Cerebellum (tissue), 4 donors: ENCODE measurements at places on chromosomes 12 and 14.
A peak's percentile ranks its signal among the peaks of the same experiment; 100 is the strongest.

DNA sequence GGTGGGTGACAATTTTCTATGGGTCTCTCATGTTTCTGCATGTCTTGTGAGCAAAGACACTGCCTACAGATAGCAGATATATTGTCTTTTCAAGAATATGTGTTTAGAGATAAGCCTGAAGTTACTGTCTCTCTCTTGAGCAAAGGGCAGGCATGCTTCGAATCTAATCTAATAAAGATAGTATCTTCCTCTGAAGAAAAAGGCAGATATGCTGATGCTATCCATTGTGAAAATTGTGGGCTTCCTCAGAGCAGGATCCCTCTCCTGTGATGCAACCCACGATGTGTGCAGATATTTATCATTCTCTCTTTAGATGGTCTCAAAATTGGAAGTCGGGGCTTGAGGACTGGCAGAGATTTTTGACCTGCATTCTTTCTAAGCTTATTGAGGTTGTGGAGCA is 187.0 kb downstream of the DACT1 start:
- no peak for DNase-seq

DNA sequence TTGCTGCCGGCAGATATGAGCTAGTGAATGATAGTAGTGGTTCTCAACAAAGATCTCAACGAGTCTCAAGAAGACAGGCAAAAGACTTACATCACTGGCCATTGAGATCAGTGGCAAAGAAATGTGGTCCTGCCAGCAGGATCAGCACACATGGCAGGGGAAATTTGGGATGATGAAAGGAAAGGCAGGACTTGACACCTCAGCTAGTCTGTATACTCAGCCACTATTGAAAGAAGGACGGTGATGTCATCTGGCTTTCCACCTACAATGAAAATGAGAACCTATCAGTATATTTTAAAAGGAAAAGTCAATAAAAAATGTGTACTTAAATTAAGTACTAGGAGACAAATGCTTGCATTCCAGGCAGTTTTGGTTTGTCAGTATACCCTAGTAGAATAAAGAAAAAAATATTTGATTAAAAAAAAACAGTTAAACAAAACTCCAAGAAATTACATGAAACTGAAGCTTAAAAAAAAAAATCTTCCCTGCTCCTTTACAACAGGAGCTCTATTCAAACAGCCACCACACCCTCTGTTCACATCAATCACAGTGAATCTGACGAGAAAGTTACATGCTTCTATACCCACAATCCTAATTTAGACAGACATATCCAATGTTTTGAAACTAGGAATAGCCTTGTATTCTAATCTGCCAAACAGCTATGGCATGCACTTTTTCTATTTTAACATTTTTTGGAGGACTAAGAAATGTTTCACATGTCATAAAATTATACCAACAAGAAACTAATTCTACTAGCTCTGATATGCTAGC is 34.9 kb downstream of the RAD9B start:
- DNase-seq, result no peak

GRCh38 chr12:116015525-116015924 is 262.0 kb downstream of the MED13L start:
- DNase-seq, result peak; percentile 55

DNA sequence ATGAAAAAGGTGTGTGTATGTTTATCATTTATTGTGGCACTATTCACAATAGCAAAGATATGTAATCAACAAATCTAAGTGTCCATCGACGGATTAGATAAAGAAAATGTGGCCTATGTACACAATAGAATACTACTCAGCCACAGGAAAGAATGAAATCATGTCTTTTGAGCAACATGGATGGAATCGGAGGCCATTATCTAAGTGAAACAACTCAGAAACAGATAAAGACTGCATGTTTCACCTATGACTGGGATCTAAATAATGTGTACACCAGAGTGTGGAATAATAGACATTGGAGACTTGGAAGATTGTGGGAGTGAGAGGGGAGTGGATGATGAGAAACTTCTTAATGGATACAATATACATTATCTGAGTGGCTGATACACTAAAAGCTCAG is 44.0 kb downstream of the CCER1 start:
- no peak for DNase-seq

- no peak for DNase-seq
Measured at GRCh38 chr14:76432827-76433752, 57.2 kb downstream of the ESRRB start.

DNA sequence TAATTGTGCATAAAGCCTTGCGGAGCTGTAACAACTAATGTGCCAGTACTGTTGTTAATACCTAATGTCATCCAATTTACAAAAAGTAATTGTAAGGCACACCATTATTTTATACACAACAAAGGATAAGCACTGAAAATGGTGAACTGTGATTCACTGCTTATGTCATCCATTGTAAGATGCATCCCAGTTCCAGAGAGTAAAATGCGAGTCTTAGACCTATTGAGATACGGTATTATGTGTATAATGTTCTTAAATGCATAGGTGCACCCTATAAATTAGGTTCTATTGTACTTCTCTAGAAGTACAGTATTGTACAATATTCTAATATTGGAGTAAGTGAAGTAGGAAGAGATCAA is 406 bp downstream of the PARP2 start:
- DNase-seq, result no peak

DNA sequence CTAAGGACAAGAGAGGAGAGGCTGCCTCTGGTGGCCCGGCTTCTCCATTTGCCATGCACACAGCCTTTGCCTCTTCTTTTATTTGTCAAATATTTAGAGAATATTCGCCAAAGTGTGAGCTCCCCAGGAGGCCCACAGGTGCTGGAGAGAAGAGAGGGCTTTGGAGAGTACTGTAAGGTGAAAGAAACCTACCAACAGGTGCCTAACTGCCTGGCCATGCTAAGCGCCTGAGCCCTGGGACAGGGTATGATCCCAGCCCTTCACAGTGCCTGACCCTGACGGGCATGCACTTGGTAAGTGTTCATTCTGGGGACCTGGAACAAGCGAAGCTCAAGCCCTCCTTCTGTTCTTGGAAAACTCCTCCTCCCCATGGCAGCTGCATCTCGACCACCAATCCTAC is 106.1 kb downstream of the DPF3 start:
- DNase-seq, result no peak

- no peak for DNase-seq
Measured at GRCh38 chr14:65115615-65116014, 13.3 kb upstream of the MAX start.

- DNase-seq, result no peak
Measured at GRCh38 chr12:93134893-93135285, 205.8 kb upstream of the EEA1 start.

DNA sequence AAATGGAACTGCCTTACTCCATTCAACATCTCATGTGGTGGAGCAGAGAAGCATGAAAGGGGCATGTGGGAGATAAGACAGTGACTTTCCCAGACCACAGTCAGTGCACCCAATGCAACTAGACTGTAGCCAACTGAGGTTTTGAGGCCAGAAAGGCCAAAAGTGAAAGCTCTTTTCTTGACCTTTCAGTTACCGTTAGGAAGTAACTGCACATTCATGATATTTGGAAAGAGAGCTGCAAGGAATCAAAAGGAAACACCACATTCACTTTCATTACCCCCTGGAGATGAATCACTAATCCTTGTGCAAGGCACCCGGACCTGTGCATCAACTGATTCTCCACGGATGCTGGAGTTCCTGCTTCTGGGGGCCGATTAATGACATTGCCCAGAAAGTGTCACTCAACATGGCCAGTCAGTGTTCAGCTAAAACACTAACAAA is 72.9 kb upstream of the ELK3 start:
- DNase-seq, result no peak

- no peak for DNase-seq
Measured at GRCh38 chr12:124365726-124366430, 71.0 kb downstream of the RFLNA start.
